Sigmoid colon (tissue), 7 donors: ENCODE measurements at places on chromosomes 2 and 18. TPM values are rescaled to one million over a fixed set of nuclear protein-coding genes. Genes with fewer than 3 reads are reported as not detected.

GAL3ST2 gene
- not detected for total RNA-seq

STAM2 gene
- 35.5 TPM for total RNA-seq

GRCh38 chr2:106167067-106167466, 27.0 kb downstream of the UXS1 start:
- H3K4me3 ChIP-seq: no peak overlapping the region
- H3K4me1 ChIP-seq: no peaks in the 10 kb centered on the region
- H3K27me3 ChIP-seq: no peaks in the 10 kb centered on the region
- DNase-seq: no peak

GRCh38 chr18:78006774-78007260, 757.2 kb downstream of the GALR1 start:
- H3K4me3 ChIP-seq: no peak overlapping the region
- H3K27me3 ChIP-seq: peaks cover 17% of the 10 kb centered on the region
- DNase-seq: no peak
- no peaks in the 10 kb centered on the region for H3K4me1 ChIP-seq

LRRC30 gene
- not detected for total RNA-seq

GRCh38 chr2:132636346-132636745, 33.7 kb downstream of the LYPD1 start:
- no peaks in the 10 kb centered on the region for H3K4me1 ChIP-seq
- H3K36me3 ChIP-seq: no peaks in the 10 kb centered on the region
- H3K4me3 ChIP-seq: no peak overlapping the region
- H3K27me3 ChIP-seq: no peaks in the 10 kb centered on the region
- H3K27ac ChIP-seq: no peak overlapping the region
- no peak for DNase-seq

DNA sequence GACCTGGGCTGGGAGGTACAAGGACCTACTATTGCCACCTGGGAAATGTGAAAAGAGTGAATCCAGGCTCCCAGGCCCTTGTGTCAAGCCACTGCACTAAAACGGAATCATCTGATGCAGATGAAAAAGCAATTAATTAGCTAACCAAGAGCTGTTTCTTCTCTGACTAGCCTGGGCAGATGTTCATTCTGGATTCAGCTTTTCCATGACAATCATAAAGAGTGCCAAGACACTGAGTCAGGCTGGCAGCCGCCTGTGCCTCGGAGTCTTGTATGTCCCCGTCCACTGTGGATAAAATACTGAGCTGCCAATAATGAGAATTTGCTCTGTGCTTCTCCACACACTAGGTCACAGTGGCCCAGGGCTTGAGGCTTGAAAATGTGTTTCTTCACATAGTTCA, 21.7 kb upstream of the LCLAT1 start:
- peaks cover 22% of the 10 kb centered on the region for H3K4me1 ChIP-seq
- no peak overlapping the region for H3K4me3 ChIP-seq
- DNase-seq: no peak
- H3K27me3 ChIP-seq: no peaks in the 10 kb centered on the region

DNA sequence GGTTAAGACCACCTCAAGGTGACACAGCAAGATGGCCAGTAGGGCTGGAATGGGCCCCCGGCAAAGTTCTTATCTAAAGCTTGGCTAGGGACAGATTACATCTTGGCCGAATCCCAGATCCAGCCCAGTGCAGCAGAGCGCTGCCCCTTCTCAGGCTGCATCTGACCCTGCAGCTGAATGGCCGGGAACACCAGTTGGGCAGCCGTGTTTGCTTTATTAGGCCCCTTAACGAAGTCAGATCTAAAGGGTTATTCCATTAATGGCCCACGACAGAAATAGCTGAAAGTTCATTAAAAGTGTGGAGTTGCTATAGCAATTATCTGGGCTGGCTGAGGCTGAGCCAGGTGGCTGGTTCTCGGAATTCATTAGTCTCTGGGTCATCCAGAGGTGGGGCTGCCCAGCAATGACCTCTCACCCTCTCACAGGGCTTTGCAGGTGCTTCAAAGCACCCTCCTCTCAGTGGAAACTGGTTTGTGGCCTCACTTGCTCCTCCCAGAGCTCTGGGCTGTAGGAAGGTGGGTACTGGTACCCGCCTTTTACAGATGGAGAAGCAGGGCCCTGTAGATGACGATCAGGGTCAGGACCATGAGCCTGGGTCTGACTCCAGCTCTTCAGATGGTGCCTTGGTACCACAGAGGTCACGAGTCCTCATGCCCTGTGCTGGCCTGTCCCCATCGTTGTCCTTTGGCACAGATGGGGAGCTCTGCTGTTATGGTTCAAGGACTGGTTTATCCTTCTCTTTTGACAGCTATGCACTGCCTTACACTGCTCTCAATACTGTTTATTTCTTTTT, 68.8 kb downstream of the EMX1 start:
- no peak overlapping the region for H3K27ac ChIP-seq
- peak; percentile 19 for DNase-seq
- H3K27me3 ChIP-seq: no peaks in the 10 kb centered on the region
- no peaks in the 10 kb centered on the region for H3K4me1 ChIP-seq
- no peak overlapping the region for H3K4me3 ChIP-seq
- H3K36me3 ChIP-seq: peaks cover 6% of the 10 kb centered on the region

WDR12 gene
- 14.3 TPM for total RNA-seq

PROM2 gene
- total RNA-seq: 1.1 TPM

GRCh38 chr2:17934721-17935120, 56.3 kb downstream of the KCNS3 start:
- H3K4me3 ChIP-seq: no peak overlapping the region
- no peak overlapping the region for H3K27ac ChIP-seq
- no peaks in the 10 kb centered on the region for H3K36me3 ChIP-seq
- H3K4me1 ChIP-seq: no peaks in the 10 kb centered on the region
- no peak for DNase-seq
- no peaks in the 10 kb centered on the region for H3K27me3 ChIP-seq

PLCL1 gene
- 17.1 TPM for total RNA-seq

PFN4 gene
- not detected for total RNA-seq

DNA sequence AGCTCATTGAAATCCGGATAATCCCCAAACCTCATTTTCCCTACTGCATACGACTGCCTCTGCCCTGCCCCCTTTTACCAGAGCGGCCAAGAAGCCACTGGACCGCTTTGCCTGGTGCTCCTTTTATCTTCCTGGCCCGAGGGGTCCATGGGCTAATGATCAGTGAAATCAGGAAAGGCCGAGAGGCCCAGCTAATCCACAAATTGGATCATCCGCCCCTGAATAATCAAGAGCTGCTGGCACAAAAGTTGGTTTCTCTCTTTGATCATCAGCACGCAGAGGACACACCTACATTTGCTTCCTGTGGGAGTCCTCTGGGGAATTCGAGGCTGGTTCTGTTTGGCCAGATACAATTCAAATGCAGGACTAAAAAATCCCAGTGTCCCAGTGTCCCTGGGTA, 144.5 kb downstream of the INSIG2 start:
- no peaks in the 10 kb centered on the region for H3K36me3 ChIP-seq
- no peak overlapping the region for H3K4me3 ChIP-seq
- no peak for DNase-seq
- no peaks in the 10 kb centered on the region for H3K27me3 ChIP-seq
- no peak overlapping the region for H3K27ac ChIP-seq

ACADL gene
- 0.81 TPM for total RNA-seq

DNA sequence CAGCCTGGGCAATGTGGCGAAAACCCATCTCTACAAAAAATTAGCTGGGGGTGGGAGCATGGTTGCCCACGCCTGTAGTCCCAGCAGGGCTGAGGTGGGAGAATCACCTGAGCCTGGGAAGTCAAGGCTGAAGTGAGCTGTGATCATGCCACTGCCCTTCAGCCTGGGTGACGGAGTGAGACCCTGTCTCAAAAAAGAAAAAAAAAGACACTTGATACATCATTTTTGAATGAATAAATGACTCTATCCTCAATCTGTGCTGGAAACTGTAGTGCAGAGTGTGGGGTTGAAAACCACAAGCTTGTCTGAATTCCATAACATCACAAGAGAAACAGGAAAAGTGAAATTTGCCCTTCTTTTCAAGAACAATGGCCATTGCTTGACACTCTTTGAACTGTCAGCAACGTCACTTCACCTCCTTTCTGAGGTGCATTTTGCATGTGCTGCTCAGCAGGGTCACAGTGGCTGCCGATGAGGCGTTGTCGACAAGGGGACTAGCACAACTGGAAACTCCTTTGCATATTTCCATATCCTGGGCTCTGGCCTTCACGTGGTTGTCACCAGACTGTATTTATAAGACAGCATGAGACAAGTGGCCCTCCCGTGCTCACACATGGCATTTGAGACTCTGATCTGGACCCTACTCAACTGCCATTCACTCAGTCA, 54.2 kb downstream of the DDX1 start:
- H3K27me3 ChIP-seq: no peaks in the 10 kb centered on the region
- no peaks in the 10 kb centered on the region for H3K36me3 ChIP-seq
- no peak for DNase-seq
- H3K27ac ChIP-seq: no peak overlapping the region
- no peak overlapping the region for H3K4me3 ChIP-seq

- no peaks in the 10 kb centered on the region for H3K27me3 ChIP-seq
- no peak for DNase-seq
- H3K27ac ChIP-seq: no peak overlapping the region
- no peaks in the 10 kb centered on the region for H3K4me1 ChIP-seq
- H3K36me3 ChIP-seq: no peaks in the 10 kb centered on the region
Measured at GRCh38 chr2:46056541-46056940, 240.7 kb upstream of the EPAS1 start.

ERBB4 gene
- total RNA-seq: 0.33 TPM

DNA sequence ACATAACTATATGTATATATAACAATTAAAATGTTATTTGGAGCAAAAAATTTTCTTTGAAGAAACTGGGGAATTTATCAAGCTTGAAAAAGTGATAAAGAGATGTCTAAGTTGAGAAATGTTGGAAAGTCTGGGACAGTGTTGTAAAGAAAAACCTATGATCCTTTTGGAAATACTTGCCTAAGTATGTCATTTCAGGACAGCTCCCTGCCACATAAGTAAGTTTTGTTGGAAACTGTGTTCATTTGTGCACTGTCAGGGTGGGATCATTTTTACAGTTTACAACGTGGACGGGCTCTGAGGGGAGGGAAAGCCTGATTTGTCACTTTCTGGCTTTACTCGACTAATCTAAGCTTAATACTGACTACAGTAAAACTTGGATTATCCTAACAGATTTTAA, 10.4 kb upstream of the COL3A1 start:
- DNase-seq: no peak
- H3K27me3 ChIP-seq: no peaks in the 10 kb centered on the region
- no peak overlapping the region for H3K27ac ChIP-seq
- H3K4me1 ChIP-seq: no peaks in the 10 kb centered on the region
- H3K4me3 ChIP-seq: no peak overlapping the region
- H3K36me3 ChIP-seq: no peaks in the 10 kb centered on the region

ELOA2 gene
- not detected for total RNA-seq
